ENCODE measurements at places on chromosomes 7 and 10.
A peak's percentile ranks its signal among the peaks of the same experiment; 100 is the strongest.

DNA sequence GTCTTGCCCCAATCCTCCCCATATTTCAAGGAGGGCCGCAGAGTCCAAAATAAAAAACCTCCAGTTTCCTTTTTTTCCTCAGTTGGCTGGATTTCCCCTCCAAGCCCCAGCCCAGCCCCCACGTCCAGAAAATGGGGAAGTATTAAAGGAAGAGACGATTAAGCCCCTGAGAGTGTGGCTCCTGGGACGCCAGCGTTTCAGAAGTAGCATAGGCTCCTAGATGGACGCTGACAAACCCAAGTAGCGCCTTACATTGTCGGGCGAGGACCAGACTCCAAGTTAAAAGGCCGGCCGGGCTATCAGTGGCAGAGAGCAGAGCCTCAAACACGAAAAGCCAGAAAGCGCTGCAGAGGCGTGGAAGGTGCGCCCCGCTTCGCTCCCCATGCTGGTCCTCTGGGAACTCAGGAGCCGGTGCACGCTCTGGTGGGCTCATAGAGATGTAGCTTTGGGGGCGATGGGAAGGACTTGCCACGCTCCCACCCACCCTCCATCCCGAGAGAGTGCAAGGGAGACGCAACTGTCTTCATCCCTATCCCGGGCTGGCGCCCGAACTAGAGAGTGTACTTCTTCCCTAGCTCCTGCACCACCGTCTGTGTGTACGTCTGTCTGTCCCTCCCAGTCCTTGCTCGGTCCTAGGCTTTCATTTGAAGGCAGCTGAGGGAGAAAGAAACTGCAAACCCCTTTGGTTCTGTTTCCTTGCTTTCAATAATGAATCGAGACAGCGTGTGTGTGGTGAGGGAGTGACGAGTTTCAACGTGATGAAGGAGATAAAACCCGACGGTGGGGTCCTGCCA lies 6.3 kb upstream of the EMX2 start:
- no peak for DNase-seq

DNA sequence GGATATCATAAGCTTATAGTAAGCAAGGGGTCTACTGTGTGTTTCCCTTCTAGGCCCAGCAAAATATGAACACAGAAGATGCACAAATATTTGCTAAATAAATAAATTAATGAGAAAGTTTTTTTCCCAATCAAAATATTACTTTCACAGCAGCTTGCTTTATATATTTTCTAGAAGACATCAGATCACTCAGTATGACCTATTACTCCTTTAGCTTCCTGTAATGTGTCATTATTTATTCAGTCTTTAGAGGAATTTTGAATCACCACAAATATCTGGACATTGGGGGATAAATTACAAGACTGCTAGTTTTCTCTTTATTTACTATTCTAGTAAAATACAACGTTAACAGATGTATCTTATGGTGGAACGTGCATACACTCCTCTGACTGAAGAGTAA lies 765.8 kb upstream of the POM121L12 start:
- no peak for DNase-seq

DNA sequence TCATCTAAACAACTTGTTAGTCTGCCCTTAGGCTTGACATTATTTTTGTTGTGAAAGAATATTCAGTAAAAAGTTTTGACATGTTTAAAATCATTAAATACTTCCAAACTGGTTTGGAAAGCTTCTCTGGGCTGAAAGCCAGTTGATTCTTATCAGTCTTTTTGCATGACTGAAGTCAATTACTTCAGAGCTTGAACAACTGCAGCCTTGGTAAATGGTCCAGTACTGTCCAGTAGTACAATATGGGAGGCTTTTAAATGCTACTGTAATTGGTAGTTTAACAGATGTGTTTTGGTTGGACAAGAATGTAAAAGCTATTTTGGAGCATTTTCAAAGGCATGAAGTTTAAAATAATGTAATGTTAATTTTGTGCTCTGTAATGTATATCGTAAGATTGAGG lies 103.4 kb downstream of the SDK1 start:
- DNase-seq = peak; percentile 33

DNA sequence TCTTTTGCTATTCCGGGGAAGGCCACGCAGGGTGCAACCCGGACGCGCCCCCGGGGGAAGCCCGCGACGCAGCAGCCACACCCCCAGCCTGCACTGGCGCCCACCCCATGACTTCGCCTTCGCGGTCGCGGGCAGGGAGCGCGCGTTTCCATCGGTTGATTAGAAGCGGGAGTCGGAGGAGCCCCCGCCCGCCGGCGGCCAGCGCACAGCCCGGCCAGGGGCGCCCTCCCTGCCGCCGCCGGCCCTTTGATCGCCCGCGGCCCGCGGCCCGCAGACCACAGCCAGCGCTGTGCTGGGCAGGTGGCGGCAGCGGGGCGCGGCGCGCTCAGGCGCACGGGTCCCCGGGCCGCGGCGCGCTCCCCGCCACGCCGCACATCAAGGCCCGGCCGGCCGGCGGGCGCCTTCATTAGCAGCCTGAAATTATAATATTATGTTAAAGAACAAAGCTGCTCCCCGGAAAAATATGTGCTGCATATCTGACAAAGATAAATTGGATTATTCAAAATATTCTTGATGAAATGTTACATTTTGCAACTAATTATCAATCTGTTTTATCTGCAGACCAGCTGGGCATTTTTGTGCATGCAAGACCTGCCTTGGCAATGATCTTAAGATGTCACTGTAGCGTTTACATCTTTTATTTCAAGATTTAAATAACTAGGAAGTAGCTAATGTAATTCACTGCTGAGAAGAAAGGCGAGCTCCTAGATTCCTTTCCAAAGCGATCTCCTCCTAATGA lies 160.7 kb upstream of the MKI67 start:
- DNase-seq = no peak

DNA sequence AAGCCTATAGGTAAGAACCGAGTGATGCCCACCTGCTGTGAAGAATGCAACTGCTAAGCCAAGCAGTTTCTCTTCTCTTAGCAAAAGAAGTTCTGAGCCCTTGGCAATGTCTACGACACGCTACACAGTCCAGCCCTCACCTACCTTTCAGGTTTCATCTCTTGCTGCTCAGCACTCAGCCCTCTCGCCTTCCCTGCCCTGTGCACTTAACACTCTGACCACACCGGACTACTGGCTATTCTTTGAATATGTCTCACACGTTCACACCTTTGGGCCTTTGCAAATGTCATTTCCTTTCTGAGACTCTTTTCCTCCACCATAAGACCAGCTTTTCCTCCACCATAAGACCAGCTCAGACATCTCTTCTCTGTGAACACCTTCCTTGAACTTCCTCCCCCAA lies 67.0 kb upstream of the ITGB1 start:
- DNase-seq = no peak

DNA sequence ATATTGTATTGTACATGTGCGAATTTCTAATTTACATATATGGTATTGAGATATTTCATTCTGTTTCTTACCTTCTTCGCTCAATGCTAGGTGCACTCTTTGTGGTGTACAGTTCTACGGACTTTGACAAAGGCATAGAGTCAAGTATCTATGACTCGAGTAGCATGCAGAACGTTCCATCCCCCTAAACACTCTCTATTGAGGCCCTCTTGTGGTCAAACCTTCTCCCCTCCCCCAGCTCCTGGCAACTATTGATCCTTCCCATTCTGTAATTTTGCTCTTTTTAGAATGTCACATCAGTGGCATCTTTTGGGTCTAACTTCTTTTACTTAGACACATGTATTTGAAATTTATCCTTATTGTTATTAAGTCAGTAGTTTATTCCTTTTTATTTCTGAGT lies 30.7 kb upstream of the GDF10 start:
- no peak for DNase-seq

DNA sequence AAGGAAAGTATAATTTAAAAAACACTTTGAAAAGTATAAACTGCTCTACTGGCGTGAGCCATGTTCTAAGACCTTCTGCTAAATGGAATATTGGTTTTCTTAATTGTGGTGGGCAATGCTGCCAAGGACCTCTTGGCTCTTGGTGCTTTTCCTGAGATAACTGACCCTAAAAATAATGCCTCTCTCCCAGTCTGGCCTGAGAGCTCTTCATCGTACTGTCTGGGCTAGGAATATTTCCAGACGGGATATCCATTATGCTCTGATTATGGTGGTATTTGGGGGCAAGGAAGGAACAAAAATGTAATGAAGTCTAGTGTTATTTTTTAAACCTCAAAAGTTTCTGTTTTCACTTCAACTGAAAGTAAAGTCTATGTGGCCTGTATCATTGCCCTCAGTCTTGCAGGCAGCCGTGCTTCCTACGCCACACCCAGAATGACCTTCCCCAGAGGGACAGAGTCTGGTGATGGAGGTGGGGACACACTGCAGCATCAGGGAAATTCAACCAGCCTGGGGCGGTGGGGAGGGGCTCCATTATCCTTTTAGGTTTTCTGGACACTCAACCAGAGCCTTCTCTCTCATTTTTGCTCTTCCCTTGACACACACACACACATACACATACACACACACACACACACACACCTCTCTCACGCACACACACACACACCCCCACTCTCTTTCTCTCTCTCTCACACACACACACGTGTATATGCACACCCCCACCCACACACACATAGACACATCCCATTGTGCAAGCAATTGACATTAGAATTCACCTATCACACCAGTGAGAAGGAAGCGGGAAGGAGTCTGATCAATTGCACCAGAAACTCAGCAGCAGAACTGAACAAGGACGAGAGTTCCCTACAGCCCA lies 99.6 kb downstream of the LRRC18 start:
- DNase-seq = no peak

DNA sequence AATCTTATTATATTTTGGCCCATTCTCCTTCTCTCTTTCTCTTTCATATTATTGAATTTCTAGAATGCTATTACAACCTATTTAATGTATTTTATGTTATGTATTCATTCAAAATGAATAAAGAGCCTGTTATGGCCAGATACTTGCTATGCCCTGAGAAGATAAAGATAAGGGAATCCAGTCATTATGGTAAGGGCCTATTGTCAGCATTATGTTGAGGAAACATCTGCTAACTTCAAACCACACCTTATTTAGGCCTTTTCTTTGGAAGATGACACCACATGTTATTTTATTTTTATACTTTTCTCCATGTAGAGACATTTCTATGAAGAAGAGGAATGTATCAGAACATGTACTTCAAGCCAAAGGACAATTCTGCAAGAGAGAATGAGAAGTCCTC lies 60.5 kb upstream of the MPP7 start:
- DNase-seq = no peak

DNA sequence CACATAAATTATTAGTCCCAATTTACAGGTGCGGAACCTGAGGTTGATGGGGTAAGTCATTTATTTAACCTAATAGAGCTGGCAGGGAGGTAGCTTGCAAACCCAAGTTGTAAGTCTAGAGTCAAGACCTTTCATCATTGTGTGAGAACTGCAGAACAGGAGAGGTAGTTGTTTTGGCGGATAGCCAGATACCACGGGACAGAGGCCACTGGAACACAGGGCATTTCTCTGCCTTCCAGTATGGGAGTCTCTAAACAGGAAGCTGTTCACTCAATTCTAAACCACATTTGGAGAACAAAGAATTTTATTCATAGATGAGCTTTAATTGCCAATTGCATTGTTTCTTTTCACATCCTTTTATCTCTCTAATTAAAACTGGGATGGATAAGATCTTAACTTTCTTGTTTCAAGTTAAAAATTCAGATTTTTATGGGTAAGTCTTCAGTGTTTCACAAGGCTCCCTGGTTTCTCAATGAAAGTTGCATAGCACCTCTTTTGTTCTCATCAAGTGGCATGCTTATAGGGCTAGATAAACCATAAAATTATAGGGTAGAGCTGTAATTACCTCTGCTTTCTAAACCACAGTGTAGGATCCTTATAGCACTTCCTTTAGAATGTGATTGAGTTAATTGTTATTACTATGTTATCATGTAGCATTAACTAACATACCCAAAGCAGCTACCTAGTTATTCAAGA lies 489.0 kb downstream of the GATA3 start:
- no peak for DNase-seq

GRCh38 chr7:111092406-111093236 lies 1.7 kb downstream of the LRRN3 start:
- DNase-seq = no peak

DNA sequence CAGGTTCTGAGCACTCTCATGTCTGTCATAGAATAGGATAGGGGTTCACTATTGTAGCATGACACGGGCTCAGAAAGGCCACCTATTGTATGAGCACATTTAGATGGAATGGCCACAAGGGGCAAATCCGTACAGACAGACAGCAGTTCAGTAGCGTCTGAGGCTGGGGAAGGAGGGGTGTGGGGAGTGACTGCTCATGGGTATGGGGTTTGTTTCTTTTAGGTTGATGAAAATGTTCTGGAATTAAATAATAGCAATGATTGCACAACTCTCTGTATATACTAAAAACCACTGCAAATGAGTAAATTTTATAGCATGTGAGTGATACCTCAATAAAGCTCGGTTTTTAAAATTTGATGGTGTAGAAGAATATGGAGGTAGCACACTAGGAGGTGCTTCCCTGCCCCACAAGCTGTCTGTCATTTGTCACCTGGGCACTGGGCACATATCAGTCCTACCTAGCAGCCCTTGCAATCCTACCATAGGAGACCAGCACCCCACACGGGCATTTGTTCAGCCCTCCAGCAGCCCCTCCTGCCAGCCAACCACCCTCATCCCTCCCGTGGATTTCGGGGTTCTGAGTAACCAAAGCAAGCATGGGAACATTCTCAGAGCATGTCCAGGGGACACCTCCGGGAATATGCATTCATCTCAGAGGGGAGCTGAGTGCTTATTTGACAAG lies 35.2 kb downstream of the KCNMA1 start:
- DNase-seq = no peak

GRCh38 chr7:140297192-140297591 lies 101.1 kb downstream of the SLC37A3 start:
- DNase-seq = no peak

GRCh38 chr10:95363303-95363912 lies 72.6 kb upstream of the PDLIM1 start:
- peak; percentile 57 for DNase-seq

DNA sequence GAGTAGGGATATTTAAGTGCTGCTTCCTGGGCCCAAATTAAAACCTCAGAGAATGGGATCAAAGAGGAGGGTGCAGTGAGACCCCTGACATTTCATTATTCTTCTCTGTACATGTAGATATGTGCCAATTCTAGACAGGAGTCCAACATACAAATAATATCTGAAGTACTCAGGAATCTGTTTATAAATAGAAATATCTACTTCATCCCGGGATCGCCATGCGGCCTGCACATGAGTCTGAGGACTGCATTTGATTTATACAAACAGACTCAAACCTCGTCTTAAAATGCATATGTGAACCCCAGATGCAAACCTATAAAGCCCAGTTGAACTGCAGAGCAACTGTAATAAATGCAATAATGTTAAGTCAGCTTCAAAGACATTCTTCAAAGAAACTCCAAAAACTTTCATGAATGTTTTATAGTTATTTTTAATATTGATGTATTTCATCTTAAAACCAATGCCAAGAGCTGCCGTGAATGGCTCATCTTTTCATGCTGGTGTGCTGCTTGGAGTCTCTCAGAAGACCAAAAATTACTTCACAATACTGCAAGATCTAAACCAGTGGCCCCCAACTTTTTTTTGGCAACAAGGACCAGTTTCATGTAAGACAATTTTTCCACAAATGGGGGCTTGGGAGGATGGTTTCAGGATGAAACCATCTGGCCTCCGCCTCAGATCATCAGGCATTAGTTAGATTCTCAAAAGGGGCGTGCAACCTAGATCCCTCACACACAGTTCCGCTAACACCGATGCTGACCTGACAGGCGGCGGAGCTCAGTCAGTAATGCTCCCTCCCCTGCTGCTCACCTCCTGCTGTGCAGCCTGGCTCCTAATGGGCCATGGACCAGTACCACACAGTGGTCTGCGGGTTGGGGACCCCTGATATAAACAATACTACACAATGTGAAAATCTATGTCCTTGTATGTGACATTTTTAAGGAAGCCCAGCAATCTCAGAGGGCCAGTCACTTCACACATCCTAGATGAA lies 166.9 kb downstream of the PARD3 start:
- DNase-seq = no peak

GRCh38 chr10:87860816-87861403 lies 2.4 kb downstream of the KLLN start:
- DNase-seq = no peak
